T-helper 22 cell (primary cell): ENCODE measurements at places on chromosomes 4 and X.

DNA sequence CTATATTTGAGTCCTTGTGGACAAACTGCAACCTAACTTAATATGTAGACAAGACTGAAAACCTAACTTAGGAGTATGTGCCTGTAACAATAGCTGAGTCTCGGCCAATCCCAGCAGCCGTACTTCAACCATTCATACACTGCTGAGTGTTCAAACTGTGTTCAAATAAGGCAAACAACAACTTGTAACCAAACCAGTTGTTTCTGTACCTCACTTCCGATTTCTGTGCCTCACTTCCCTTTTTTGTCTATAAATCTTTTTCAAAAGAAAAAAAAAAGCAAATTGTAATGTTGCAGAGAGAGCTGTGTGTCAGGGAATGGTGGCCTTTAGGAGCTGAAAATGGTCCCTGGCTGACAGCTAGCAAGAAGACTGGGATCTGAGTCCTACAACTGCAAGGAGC, 46.0 kb downstream of the GEMIN8 start:
- DNase-seq = no peak

- DNase-seq = no peak
These were observed 135.4 kb upstream of the GNPDA2 start for GRCh38 chr4:44861756-44862155.

- DNase-seq = no peak
These were observed 25.8 kb downstream of the ANXA10 start for GRCh38 chr4:168118116-168118655.

- DNase-seq = no peak
These were observed 136.2 kb upstream of the RPL34 start for GRCh38 chr4:108484187-108484586.

GRCh38 chr4:84389406-84389805, 109.7 kb downstream of the NKX6-1 start:
- no peak for DNase-seq

GRCh38 chrX:21509912-21510311, 135.7 kb downstream of the CNKSR2 start:
- no peak for DNase-seq

DNA sequence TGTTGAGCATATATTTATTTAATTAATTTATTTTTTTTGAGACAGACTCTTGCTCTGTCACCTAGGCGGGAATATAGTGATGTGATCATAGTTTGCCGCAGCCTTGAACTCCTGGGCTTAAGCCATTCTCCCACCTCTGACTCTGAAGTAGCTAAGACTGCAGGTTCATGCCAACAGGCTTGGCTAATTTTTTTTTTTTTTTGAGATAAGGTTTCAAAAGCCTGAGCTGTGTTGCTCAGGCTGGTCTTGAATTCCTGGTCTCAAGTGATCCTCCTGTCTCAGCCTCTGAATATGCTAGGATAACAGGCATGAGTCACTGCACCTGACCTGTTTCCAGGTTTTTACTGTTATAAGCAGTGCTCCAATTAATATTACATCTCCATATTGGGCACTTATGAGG, 4.8 kb downstream of the ADD1 start:
- DNase-seq = no peak

GRCh38 chrX:83339724-83340123, 168.4 kb upstream of the POU3F4 start:
- DNase-seq = no peak

GRCh38 chrX:102745857-102746584, 25.5 kb downstream of the GPRASP3 start:
- DNase-seq = no peak

- DNase-seq = no peak
These were observed 40.9 kb upstream of the ESX1 start for GRCh38 chrX:104295636-104296035.

DNA sequence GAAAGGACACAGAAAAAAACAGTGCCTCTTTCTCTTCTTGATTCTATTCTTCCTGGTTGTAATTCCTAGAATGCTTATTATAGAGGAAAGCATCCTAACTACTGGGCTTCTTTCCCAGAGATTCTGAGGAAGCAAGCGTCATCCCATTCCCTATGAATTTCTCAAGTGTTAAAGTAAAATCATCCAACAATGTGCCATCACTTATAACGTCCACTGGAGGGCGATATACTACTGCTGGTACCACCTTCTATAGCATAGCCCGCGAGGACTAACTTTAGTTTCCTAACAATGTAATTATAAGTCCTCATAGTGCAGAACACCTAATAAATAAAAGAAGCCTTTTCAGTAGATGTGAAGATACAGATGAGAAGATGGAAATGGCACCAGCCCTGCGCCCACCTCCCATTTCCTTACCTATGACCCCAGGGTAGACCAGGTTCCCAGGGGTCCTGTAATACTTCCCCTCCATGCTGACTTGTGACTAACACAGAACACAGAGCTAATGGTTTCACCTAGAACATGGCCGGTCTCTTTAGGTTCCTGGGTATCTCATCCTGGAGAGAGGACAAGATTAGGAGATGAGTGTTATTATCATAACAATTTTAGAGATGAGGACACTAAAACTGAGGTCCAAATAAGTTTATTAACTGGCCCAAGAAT, 4.2 kb downstream of the CENPVL3 start:
- DNase-seq = no peak

DNA sequence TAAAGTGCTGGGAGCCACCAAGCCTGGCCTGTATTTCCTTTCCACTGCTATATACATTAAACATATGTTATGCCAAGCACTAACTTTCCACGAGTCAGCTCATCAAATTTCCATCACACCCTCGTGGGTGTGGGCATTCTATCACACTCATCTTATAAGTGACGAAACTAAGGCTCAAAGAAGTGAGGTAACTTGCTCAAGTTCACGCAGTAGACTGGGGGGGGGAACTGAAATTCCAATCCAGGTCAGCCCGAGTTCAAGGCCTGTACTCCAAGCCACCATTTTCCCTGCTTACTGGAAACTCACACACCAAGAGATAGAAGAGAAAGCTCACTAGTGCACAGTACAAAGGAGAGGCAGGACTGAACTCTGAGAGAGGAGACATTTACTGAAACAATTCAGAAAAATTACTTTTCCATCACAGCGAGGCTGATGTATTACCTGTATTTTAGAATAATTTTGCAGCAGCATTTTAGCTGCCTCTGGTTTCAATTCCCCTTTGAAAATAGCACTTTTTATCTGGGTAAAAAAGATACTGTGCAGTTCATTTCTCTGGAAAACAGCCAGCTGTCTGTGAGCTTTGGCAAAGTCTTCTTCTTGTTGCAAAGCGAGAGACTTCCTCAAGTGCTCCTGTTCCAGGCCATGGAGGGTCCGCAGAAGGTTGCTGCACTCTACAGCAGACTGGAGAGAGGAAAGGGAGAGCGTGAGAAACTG, 76.8 kb downstream of the EVC2 start:
- no peak for DNase-seq

GRCh38 chr4:145589916-145590702, 29.1 kb upstream of the MMAA start:
- no peak for DNase-seq

GRCh38 chrX:39772057-39772832, 325.5 kb downstream of the BCOR start:
- DNase-seq = no peak

DNA sequence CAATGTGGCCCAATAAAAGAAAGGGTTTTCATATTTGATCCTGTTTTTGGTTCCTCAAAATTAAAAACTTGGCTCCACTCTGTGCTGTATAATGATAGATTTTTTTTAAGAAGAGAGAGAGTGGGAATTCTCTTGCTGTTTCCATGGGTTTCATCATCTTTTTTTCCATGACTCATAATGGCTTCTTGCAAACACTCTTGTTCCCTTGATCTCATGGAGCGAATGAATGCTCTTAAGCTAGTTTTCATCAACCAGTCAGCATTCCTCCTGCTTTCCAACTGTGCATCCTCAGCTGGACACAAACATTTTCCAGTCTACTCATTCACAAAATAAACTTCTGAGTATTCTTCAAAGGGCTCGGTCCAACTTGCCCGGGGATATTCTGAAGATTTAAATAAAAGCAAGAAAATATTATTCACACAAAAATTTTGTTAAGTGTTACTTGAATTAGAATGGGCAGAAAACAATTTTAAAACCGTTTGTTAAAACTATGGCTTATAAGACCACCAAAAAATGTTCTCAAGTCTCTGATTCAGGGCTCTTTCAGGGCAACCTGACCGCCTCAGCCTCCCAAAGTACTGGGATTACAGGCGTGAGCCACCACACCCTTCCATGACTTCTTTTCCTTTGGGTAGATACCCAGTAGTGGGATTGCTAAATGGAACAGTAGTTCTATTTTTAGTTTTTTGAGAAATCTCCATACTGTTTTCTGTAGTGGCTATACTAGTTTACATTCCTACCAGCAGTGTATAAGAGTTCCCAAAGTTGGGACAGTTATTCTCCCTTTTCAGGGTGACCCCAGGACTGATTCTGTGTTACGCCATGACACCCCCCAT, 64.7 kb downstream of the TMEM156 start:
- no peak for DNase-seq

- DNase-seq = no peak
These were observed 123.1 kb upstream of the BOD1L1 start for GRCh38 chr4:13750594-13750993.

DNA sequence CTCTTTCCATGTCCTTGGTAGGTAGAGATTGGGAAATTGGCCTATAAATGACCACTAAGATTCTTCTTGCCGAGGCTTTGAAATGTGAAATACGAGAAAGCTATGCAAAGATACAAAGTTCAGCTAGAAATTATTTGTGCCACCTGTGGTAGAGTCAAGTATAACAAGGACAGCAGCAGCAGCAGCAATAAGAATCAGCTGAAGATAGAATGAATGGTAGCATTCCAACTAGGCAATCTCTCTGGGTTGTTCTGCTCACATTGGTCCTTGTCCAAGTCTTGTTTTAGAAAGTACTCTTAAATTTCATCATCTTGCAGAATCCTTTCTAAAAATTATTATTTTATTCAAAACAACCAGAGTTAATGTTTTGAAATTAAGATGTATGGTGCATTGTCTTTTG, 67.8 kb upstream of the PCDH10 start:
- DNase-seq = no peak

DNA sequence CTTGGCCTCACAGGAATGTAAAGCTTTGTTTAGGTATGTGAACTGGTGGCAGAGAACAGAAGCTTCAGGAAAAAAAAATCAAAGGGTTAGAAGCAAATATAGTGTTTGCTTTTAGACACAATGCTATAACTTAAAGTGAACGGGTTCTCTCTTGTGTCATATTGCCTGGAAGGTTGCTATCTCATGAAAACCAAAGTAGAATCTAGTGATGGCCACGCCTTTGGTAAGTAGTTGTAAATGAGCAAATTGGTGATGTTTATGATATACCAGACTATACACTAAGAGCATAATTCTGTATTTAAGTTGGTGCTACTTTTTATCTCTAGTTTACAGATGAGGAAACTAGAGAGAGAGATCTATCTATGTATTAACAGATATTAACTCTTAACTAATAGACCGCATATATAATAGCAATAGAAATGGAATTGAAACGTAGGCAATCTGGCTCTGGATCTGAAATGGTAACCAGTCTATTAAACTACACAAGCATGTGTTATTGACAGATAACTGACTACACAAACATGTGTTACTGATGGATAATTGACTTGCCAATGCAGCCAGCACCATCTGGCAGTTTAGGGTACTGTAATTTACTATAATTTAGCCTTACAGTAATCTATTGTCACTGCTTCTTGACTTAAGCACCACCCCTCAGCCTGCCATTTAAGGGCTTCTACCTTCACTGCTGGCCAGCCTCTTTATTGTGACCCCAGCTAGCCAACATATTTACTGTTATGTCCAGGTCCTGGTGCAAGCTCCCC, 40.8 kb downstream of the HCCS start:
- no peak for DNase-seq

- no peak for DNase-seq
These were observed 370.1 kb downstream of the PPP3CA start for GRCh38 chr4:100977274-100977673.

DNA sequence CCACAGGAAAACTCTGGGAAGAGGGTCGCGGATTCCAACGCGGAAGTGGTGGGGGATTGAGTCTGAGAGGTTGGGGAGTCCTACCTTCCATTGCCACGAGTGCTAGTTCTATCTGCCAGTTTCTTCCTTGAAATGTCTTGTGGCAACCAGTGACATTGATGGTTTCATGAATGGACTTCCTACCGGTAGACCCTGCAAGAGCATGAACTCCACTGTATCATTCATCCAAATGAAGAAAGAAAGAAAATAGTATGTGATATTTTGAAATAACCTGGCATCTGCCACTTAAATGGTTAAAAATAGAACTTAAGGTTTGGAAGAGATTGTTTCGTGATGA, 1.1 kb upstream of the SLC10A7 start:
- DNase-seq = no peak

GRCh38 chr4:12084690-12085089, 656.0 kb upstream of the HS3ST1 start:
- DNase-seq = no peak

- DNase-seq = no peak
These were observed 279.9 kb upstream of the SLIT2 start for GRCh38 chr4:19971829-19972228.
